ENCODE measurements at places on chromosomes 16 and 17.

DNA sequence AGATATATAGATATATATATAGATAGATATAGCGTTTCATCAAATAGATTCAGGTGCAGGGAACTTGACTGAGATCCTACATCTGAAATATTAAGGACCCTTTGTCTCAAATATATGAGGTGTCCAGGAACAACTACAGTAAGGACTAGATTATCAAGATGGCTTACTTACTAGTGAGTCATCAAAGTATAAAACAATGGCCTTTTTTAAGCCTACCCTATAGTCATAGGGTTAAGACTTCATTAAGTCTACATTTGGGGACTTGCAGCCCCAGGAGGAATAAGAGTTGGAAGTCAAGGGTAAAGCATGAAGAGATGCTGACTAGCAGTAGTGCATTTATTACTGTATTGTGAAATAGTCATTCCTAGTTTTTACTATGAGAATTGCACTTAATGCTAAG is 1023.4 kb downstream of the CDH11 start:
- no peak for DNase-seq

GRCh38 chr17:32731556-32732295 is 145.2 kb downstream of the MYO1D start:
- DNase-seq: no peak

DNA sequence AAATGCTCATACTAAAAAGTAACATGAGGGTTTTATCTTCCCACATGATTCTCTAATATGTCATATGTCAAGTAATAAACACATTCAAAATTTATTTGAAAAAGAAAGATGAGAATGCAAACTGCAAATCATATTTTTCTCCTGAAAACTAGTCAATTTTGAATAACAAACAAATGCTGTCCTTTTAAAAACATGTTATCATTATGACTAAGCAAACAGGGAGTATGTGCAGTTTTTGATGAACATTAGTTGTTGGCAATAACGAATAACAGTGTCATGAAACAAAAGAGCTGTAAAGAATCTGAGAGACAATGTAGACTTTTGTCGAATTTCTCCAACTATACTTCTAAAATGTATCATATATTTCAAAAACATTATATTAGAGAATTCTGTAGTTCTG is 34.8 kb downstream of the RPGRIP1L start:
- no peak for DNase-seq

DNA sequence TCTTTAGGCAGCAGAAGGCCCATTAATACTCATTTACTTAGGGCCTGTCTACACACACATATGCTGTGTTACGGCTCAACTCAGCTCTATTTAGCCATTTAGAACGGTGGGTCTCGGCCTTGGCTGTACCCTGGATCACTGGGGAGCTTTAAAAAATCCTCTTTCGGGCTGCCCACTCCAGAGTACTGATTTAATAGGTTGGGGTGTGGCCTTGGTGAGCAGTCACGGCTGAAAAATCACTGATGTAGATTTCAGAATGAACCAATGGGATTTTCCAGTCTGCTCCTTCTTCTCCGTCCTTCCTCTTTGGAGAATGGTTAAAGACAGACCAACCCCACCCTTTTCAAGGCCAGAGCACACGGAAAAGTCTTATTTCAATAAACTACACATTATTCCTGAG is 223.5 kb downstream of the CCDC182 start:
- DNase-seq: no peak

All from CD4-positive, alpha-beta T cell treated with Interleukin-6 at 100 ng/mL for 8 hours (primary cell).